ENCODE measurements at places on chromosomes 12 and 14.

GRCh38 chr14:34043627-34044372 lies 92.9 kb upstream of the EGLN3 start:
- peak; percentile 4 for DNase-seq

DNA sequence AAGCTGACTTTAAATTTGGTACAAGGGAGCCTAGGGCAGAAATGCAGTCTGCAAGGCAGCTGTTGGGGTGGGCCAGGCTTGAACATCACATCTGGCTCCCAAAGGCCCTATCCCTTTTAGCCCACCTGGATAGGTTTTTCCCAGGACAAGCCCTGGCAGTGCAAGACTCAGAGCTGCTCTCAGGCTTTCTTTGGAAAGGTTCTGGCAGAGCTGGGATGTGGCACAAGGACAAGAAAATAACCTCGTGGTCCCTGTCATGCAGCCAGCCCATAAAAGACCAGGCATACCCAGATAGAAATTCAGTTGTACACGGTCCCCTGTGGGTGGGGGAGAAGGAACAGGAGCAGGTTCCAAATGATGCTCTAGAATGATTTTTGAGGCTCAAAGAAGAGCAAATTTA lies 206.9 kb downstream of the TTC7B start:
- DNase-seq: no peak

DNA sequence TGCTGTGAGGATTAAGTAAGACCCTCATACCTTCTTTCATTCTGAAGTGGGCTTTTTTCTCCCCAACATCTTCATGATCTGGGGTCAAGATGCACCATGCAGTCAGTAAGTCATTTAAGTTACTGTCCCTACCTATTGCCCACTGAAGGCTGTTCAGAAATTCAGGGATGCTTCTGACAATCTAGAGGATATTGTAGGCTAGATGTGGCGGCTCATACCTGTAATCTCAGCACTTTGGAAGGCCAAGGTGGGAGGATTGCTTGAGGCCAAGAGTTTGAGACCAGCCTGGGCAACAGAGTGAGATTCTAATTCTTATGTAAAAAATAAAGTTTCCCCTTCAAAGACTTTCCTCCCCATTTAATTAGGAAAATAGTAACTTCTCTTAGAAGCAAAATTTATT lies 28.7 kb downstream of the PHETA1 start:
- DNase-seq: no peak

DNA sequence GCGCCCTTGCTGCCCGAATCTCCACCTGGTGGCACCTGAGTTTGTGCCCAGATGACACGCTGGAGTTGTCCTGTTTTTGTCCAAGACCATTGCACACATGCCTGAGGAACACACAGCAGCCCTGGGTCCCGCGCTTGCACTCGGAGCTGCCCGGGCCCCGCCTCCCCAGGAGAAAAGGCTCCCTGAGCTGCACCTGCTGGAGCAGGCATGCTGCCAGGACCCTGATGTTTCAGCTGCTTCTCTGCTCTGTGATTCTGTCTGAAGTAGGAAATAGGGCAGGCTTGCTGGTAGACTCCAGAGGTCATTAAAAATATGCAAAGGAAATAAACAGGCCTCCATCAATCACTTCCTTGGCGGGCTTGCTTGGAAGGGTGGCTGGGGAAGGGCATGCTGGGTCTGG lies 271.6 kb downstream of the CACNA1C start:
- DNase-seq: no peak

- DNase-seq: no peak
These were observed 41.5 kb downstream of the ANO6 start for GRCh38 chr12:45257185-45257930.

DNA sequence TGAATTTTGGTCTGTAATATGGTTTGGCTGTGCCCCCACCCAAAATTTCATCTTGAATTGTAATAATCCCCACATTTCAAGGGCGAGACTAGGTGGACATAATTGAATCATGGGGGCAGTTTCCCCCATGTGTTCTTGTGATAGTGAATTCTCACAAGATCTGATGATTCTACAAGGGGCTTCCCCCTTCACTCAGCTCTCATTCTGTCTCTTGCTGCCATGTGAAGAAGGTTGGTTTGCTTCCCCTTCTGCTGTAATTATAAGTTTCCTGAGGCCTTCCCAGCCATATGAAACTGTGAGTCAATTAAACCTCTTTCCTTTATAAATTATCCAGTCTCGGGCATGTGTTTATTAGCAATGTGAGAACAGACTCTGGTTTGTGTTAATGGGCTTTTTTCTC lies 5.9 kb downstream of the LRRC9 start:
- no peak for DNase-seq

All from activated naive CD4-positive, alpha-beta T cell (primary cell).